CD4-positive, alpha-beta T cell treated with Interleukin-6 at 100 ng/mL for 8 hours (primary cell): ENCODE measurements at places on chromosomes 1 and 21.

DNA sequence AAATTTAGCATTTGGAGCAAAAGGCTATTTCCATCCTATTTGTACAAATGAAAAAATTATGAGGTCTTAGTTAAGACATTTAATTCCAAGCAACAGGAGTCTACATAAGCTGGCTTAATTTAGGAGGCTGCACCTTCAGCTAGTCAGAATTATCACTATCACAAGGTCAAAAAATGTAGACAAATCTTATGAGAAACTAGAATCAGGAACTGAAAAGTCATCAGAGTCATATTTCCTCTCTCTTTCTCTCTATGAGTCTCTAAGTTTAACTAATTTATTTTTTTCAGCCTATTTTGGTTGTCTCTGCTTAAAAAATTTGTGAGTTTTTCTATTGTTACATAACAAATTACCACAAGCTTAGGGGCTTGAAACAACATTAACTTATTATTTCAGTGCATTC, 807.1 kb upstream of the PRMT6 start:
- DNase-seq: no peak

DNA sequence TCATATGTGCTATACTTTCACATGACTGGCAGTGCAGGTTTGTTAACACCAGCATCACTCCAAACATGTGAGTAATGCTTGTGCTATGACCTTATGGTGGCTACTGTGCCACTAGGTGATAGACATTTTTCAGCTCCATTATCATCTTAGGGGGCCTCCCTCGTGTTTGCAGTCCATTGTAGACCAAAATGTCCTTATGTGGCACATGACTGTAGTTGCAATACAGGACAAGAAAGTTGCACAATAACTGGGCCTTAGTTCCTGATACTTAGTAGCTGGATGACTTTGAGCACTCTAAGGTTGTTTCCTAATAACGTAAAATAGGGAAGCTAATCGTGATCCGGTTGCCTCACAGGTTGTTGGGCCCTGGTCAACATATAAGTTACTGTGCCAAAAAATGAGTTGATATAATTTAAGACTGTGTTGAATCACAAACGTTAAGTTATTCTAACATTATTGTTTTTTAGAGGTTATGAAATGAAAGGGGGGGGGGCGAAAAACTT, 511 bp upstream of the SNX27 start:
- DNase-seq: no peak

- no peak for DNase-seq
Measured at GRCh38 chr1:230937371-230937770, 41.3 kb downstream of the TTC13 start.

DNA sequence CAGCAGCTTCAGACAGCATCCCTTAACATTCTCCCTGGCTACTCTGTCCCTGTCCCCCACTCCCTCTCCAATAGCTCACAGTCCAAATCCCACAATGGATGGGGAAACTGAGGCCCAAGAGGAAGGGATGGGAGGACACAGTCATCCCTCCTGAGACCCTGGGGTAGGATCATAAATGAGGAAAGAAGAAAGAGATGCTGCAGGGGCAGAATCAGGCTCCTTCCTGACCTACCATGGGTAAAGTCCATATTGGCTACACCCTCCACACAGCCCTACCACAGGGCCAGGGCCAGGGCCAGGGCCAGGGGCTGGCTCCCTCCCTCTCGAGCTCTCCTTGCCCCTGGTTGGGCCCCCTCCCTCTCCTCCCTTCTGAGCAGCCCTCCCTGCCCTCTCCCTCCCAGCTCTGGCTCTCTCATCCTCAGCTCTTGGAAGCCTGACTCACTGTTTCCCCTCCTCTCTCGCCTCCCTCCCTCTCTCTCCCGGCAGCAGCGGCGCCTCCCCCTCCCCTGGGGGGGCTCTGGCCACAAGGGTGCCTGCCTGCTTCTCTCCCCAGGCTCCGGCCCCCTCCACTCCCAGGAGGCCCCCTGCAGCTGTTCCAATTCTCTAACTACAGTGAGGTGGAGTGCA, 4.9 kb downstream of the AHDC1 start:
- no peak for DNase-seq

DNA sequence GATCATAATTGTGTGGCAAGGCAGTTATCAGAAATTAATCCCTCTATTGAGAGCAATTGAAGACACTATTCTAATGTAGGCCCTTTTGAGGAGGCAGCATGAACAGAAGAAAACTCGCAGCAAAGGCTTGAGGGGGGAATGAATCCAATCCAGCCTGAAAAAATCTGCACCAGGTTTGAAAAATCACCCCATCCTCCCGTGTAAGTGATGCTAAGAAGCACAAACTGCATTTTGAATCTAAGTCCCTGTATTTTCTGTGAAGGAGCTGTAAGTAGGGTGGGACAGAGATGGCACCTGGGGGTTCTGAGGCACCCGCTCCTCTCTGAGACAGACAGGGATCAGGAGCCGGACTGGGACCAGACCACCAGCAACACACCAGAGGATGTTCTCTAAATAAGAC, at the start of gene CRB1:
Gene CRB1, plus strand, starts transcription at position 241 of the 400 bp plus-strand sequence. CDS start 161 bp downstream, outside the sequence.
- DNase-seq: no peak

DNA sequence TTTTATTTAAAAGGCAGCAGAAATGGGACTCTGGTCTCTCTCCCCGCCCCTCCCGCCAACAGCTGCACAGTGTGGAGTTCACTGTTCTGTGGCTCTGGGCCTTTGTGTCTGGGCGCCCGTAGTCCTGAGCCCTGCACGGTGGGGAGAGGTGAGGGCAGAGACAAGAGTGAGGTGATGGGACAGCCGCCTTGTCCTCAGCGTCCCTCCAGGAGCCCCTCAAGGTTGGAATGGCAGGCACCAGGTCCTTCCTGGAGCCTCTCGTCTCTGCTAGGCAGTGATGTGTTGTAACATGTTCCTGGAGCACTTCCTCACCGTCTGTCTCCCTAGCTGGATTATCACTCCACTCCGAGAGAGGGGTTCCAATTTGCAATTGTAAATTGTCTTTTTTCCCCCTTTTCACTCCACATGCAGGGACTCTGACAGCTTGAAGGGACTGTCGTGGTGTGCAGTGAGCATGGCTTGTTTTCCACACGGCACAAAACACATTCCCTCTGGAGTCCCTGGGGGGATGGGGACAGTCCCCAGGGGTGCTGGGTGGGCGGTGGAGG, 44.6 kb upstream of the C1orf174 start:
- DNase-seq: no peak

GRCh38 chr1:8047112-8047511, 21.0 kb upstream of the ERRFI1 start:
- no peak for DNase-seq

GRCh38 chr1:41343790-41344699, 17.2 kb upstream of the FOXO6 start:
- no peak for DNase-seq

- no peak for DNase-seq
Measured at GRCh38 chr1:42312576-42313212, 22.3 kb downstream of the FOXJ3 start.

DNA sequence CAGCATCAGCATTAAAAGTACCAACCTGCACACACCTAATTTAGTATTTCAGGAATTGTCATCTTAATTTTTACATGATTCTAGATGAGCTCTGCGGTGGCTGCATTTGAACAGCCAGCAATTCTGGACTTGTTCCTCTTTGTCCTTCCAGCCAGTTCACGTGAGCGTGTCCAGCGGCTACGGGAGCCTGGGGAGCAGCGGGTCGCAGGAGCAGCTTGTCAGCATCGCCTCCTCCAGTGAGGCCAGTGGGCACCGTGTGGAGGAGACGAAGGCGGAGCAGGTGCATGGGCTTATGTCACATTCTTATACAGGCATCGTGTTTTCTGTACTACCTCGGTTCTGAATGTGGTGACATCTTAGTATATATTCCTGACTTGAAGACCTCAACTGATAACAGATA, 25.7 kb downstream of the PER3 start:
- no peak for DNase-seq

- no peak for DNase-seq
Measured at GRCh38 chr1:43991200-43991475, 261 bp upstream of the CCDC24 start.

- no peak for DNase-seq
Measured at GRCh38 chr1:3217181-3217641, 148.2 kb downstream of the PRDM16 start.

GRCh38 chr1:236492378-236492777, 31.4 kb upstream of the LGALS8 start:
- DNase-seq: no peak

DNA sequence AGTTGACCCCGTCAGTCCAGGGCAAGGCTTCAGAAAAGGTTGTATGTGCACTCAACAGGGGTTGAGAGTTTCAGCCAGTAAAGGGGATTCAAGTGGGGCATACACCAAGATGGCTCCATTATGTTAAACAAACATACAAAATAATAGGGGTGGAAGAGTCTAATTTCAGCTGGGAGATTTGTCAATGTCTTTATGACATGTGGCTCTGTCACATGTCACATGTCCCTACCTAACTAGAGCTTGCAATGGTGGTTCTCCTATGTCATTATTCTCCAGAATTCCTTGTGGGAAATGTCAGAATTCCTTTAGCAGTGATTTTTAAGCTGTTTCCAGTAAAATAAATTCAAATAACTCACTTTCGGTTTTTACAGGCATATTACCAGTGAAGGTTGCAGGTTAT, 392.0 kb upstream of the ADGRL4 start:
- no peak for DNase-seq

- DNase-seq: no peak
Measured at GRCh38 chr1:172723251-172723650, 64.3 kb downstream of the FASLG start.

DNA sequence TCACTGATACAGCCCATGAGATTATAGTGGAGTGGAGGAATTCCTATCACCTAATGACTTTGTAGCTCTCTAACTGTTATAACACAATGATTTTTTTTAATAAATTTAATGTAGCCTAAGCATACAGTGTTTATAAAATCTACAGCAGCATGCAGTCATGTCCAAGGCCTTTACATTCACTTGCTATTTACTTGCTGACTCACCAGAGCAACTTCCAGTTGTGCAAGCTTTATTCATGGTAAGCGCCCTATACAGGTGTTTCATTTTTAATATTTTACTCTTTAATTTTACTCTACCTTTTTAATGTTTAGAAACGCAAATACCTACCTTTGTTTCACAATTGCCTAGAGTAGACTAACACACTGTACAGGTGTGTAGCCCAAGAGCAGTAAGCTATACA, 1652.2 kb downstream of the BRINP3 start:
- no peak for DNase-seq

GRCh38 chr1:33446590-33446989, 15.7 kb upstream of the PHC2 start:
- no peak for DNase-seq

GRCh38 chr1:69494221-69494620, 73.5 kb upstream of the LRRC7 start:
- no peak for DNase-seq

- peak; percentile 10 for DNase-seq
Measured at GRCh38 chr1:237562242-237562823, 328.4 kb downstream of the ZP4 start.

DNA sequence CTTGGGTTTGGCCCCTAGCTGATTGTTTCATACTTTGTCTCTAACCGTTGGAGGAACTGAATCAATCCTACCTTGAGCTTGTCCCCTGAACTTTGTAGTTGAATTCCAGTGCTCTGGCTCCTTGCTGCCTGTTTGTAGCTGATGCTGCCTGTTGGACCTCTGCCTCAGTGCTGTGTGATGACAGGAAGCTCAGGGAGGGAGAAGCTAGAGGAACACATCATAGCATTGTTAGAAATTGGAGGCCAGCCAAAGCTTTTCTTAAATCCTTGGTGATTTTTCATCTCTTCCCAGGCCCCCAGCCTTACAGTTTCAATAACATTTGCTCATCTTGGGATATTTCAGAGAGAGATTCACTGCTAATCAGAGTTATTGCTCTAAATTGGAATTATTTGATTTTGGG, 34.0 kb downstream of the MACF1 start:
- no peak for DNase-seq

DNA sequence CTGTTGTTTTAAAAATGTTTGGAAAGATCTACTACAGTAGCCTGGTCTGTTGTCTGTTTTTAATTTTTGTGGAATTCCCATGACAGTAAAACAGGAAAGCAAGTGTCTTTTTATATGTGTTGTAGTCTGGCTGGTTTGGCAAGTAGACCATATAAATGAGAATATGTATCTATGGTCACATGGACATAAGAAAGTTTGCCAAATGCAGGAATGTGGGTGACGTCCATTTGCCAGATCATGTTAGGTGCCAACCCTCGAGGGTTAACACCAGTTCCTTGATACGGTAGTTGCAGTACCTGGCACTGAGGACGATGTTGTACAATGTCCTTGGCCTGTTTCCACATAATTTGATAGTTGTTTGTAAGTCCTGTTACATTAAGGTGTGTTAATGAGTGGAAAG, 6.2 kb downstream of the DAP3 start:
- no peak for DNase-seq

- DNase-seq: no peak
Measured at GRCh38 chr1:44643721-44644334, 30.5 kb downstream of the TMEM53 start.

- DNase-seq: no peak
Measured at GRCh38 chr1:34978921-34979320, 6.2 kb downstream of the TMEM35B start.

DNA sequence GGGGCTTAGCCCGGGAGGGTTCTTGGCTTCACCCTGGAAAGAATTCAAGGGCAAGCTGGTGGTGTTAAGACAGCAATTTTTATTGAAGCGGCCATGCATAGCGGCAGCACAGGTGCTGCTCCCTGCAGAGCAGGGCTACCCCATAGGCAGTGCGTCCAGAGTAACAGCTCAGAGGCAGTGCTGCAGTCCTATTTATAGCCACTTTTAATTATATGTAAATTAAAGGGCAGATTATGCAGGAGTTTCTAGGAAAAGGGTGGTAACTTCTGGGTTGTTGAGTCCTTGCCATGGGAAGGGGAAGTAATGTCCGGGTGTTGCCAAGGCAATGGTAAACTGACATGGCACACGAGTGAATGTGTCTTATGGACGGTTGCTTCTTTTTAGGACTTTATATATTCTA, 57.0 kb downstream of the VPS26C start:
- no peak for DNase-seq
